Caco-2 (cell line): ENCODE measurements at places on chromosomes 3 and 15. TPM values are rescaled to one million over a fixed set of nuclear protein-coding genes. Genes with fewer than 3 reads are reported as not detected.

GABRG3 gene
- total RNA-seq, result not detected in 2 replicates

GRCh38 chr15:91522605-91523332 lies 330.7 kb upstream of the SLCO3A1 start:
- DNase-seq, result no peak

GRCh38 chr3:45646051-45646585 lies 43.1 kb upstream of the SACM1L start:
- no peak for DNase-seq

DNA sequence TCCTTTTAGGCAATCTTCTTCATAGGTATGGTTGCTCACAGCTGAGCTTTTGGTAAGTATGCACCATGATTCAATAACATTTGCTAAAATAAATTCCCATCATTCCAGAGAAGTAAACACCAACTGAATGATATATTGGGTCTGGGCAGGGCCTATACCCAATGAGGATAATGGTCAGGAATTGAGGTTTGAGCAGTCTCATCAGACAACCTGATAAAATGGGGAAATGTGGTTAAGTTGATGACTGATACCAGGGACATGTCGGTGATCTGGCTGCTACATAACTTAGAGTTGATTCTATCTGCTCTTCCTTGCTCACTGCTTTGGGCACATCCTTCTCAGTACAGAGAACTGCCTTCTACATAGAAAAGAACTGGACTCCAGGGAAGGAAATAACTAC lies 92.9 kb downstream of the GPR156 start:
- DNase-seq, result no peak

- no peak for DNase-seq
Measured at GRCh38 chr3:13607821-13608597, 59.1 kb downstream of the FBLN2 start.

GRCh38 chr3:30341851-30342250 lies 264.6 kb upstream of the TGFBR2 start:
- no peak for DNase-seq

DNA sequence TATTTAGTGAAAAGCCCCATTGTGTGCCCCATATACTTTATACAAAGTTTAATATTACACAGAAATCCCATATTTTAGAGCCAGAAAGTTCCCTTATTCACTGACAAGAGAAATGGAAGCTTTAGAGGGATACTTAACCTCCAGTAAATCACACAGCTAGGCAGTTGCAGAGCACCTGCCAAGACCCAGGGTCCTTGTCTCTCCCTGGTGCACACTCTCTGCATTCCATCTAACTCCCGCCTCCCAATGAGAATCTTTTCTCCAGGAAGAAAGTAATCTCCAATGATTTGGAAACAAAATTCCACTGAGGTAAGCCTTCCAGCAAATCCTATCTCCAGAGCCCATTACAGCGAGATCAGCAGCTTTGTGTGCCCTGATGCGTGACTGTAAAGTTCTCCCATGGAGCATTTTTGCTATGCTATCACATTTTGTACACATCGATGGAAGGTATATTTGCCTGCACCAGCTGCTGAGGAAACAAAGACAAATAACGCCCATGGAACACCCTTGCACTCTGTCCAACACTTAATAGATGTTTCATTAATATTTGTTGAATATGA lies 41.4 kb downstream of the ULK4 start:
- DNase-seq, result no peak

PRICKLE2 gene
- total RNA-seq, result 4.2 and 6.0 TPM in 2 replicates

DNA sequence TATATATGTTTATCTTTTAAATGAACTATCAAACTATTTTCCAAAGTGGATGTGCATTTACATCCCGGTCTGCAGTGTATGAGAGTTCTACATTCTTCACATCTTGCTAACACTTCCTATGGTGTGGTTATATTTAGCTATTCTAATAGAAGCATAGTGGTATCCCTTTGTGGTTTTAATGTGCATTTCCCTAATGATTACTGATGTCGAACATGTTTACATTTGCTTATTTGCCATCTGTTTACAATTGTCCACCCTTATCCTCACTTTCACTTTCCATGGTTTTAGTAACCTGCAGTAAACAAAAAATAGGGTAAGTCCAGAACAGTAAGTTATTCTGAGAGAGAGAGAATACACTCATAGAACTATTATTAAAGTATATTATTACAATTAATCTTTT lies 360.5 kb upstream of the NAALADL2 start:
- DNase-seq, result no peak

DNA sequence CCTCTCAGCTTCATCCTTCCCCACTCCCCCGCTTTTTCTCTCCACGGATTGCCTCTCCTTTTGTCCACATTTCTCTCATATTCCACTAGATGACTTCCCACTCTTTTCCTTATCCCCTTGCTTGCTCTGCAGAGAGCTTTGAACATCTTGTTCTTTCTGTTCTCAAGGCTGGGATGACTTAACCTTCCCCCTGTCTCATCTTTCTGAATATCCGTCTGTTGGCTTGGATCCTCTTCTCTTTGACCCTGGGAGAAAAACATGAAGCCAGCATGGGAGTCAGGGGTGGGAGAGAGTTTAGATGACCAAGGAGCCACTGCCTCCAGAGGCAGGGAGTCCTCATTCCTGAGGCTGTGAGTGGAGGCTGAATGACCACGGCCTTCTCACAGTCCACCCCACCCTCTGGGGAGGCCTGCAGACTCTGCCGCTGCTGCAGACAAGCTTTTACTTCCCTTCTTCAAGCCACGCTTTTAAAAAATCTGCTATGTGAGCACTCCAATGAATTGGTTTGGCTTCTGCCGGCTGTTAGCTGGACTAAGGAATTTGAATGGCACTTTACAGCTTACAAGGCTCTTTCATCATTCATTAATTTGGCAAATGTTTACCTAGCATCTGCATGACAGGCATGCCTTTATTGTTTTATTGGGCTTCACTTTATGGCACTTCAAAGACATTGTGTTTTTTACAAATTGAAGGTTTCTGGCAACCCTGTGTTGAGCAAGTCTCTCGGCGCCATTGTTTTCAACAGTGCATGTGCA lies 111.6 kb upstream of the SLC6A6 start:
- DNase-seq, result peak; percentile 80

DNA sequence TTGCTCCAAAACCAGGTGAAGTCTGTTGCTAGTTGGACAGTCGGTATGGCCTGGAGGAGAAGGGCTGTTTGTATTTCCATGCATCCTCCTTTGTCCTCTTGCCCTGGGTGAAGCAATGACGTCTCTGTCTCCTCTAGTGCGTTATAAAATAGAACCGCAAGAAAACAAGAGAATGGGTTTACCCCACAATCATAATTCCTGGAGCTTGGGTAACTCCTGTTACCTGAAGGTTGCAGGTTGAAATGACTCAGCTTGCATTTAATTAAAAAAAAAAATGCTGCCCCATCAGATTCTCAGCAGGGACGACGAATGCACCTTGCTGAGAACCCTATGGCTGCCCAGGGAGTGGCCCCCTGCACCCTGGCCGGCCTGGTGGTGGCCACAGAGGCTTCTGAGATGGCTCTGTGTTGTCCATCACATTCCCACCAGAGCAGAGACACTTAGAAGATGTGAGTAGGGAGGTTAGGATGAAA lies 228.2 kb upstream of the BHLHE40 start:
- DNase-seq, result no peak

DNA sequence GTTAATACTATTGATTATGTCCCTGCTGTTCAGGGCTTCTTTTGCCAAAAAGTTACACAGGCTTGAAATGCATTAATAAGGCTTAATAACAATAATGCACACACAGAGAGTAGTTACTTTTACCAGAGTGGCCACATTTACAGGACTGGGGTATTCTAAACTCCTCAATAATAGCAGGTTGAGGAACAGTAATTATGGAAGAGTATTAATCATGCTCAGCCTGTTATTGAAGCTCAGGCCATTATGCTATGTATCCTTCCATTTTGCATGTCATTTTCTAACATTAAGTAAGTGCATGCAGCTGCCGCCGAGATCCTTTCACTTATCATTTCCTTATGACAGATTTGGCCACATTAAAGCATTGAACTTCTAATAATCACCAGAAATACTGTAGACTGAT lies 5.7 kb downstream of the ARRDC4 start:
- no peak for DNase-seq

GRCh38 chr3:150805354-150805753 lies 42.4 kb upstream of the SIAH2 start:
- DNase-seq, result no peak

DNA sequence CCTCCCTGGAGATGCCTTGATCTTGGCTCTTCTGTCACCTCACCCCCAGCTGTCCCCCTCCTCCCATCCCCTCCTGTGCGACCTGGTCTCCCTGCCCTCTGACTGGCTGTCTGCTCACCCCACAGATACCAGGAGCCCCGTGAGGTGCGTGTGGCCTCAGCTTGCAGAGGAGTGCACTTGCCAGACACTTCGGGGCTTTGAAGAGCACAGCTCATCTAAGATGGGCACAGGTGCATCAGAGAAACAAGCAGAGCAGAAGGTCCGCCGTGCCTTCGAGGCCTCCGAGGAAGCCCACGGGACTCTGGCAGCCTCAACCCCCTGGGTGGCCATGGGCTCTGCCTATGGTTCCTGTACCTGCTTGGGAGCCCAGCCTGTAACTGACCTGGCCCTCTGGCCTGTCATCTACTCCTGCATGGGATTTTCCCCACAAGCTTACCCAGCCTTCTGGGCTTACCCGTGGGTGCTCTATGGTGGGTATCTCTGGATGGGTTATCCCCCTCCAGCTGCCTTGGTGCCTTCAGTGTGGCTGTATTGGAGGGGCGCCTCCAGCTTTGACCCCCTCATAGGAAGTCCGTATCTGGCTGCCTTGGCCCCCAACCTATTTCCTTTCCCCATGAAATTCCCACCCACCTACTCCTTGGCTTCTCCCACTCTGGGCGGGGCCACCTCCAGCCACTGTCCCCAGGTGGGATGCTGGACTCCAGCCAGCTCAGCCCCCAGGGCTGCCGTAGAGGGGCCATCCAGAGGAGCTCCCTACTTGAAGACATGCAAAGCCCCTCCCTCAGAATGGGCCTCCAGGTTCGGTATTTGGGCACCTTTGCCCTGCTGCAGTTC lies 3.8 kb downstream of the PRR23E start:
- DNase-seq, result no peak

DNA sequence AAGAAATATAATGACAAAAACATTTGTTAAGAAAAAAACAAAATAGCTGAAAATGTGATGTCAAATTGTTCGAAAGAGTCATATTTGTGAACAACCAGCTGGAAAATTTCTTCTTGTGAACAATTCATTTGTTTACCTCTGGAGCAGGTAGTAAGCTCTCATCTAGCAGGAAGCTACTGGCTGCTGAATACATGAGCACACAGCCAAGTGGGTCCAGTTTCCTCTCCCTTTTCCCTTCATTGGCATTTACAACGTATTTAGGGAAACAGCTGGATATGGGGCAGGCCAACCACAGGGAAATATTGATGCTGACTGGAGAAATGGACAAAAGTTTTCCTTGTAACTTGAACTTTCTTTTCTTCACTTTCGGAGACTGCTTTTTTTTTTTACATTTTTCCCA lies 1354.7 kb upstream of the EPHA6 start:
- DNase-seq, result no peak

DNA sequence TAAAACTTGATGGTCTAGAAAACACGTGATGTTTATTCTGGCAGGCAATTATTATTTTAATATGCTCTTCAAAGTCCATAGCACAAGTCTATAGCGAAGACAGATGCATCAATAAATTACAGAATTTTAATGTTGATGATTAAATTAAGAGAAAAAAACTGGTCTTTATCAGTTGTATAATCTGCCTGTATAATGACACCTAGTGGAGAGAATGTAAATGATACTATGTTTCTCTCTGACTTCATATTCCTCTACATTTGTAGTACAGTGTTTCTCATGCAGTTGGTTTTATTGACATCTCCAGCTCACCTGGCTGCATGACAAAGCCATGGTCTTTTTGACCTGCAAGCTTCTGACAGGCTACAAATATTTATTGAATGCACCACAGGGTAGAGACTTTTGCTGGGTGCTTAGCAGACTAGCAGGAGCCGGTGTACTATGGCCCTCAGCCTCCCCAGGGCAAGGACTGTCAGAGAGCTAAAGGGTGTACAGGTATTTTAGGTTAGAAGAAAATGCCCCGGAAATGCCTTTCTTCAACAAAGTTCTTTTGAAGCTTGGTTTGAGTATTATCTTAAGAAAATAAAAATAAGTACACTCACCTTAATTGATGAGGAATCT lies 289.9 kb downstream of the GAP43 start:
- DNase-seq, result no peak

DNA sequence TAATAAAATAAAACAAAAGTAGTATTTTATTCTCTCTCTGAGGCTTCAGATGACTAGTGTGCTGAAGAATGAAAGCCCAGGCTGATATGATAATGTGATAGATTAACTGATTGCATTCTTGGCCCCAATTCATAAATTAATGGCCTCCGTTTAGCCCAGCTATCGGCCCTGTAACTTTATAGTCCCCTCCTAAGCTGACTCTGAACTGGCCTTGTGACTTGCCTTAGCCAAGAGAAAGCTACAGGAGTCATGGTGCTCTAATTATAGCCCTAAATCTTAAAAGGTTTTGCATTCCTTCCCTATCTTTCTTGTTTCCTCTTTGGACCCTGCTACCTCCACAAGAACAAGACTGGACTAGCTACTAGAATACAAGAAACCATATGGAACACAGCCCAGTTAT lies 123.2 kb upstream of the EPHA3 start:
- DNase-seq, result no peak

GRCh38 chr3:138314751-138315150 lies 14.9 kb downstream of the NME9 start:
- no peak for DNase-seq

DNA sequence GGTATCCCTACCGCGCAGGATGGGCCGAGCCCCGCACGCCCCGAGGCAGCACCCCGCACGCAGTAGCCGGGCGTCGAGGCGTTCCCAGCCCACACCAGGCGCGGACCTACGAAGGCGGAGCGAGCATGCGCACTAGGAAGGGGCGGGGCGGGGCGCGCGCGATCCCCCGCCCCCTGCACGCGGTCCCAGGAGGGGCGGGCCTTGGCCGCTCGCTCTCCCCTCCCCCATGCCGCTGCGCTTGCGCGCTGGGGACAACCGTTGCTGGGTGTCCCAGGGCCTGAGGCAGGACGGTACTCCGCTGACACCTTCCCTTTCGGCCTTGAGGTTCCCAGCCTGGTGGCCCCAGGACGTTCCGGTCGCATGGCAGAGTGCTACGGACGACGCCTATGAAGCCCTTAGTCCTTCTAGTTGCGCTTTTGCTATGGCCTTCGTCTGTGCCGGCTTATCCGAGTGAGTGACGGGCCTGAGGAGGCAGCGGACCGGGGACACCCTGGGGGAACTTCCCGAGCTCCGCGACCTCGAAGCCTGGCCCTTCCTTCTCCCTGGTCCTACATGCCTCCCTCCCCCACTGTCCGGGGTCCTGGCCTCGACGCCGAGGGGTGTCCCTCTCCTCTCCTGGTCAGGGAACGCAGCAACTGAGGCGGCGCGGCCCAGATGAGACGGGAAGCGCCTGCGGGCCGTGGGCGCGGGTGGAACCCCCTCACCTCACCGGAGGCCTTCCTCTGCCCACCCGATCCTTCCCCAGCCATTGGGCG lies at the start of gene SPESP1:
TSS of gene SPESP1 (plus strand) at position 258 of the 755 bp plus-strand sequence. CDS start at position 387, 129 bp downstream.
- no peak for DNase-seq

GRCh38 chr3:30658328-30659052 lies 52.1 kb downstream of the TGFBR2 start:
- no peak for DNase-seq

KLHL24 gene
- 16.8 and 17.6 TPM in 2 replicates for total RNA-seq
